ENCODE measurements at places on chromosomes 12 and 14.

DNA sequence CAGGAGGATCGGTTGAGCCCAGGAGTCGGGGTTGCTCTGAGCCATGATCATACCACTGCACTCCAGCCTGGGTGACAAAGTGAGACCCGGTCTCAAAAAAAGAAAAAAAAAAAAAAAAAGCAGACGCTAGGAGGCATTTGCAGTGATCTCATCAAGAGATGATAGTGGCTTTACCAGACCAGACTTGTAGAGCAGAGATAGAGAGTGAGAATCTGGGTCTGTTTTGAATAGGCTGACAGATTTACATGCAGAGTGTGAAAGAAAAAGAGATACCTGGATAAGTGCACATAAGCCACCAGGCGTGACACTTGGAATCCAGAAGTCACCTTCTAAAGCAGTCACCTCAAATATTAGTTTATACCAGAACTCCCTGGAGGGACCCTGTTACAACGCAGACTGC is 21.1 kb upstream of the FLRT2 start:
- no peak for DNase-seq

DNA sequence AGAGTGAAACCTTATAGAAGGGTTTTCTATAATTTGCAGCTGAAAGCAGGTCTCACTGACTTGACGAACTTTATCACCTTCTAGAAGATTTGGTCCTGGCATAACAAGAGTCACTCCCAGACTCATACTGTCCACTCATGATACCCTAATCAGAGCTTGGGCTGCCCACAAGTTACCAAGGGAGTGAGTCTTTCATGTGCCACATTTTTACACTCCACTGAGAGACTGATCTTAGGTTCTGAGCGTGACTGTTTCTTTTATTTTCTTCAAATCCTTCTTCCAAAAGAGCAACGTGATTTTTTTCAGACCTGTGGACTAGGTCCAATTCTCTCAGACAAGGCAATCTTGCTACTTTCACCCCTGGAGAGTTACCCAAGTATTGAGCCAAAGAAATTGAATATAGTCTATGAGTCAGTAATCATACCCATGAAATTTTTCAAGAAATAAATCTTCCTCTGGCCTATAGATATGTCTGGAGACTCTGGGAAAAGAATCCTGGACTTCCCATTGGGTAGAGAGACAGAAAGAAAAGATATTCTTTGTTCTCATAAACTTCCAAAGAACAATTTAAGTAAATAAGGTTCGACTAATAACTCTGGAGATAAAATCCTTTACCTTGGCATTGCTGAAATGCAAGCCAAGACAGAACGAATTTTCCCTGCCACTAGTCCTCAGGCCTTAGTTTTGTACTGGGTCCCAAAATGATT is 26.9 kb downstream of the SIX1 start:
- no peak for DNase-seq

- no peak for DNase-seq
Measured at GRCh38 chr12:8950221-8950527, 729 bp upstream of the M6PR start.

DNA sequence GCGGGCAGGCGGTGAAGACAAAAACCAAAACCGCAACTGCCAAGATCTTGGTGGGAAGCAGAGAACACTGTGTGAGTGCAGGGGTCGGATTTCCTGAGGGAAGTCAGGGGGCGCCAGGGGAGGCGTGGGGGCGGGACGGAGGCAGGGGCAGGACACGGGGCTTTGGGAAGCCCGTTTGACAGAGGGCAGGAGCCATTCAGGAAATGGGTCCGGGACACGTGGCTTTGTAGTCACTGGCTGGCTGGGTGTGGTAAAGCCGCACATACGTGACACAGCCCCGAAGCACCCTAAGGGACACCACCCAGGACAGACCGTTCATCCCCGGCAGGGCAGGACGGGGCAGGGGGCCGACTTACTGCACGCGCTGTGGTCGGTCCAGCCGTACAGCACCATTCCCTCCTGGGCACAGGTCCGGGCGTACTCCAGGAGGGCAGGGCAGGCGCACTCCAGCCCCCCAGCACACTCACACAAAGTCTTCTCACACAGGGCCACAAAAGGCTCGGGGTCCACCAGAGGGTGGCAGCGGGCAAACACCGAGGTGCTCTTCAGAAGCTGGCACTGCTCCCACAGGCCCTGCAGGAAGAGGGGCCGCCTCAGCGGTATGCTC is 49.4 kb downstream of the VWF start:
- peak; percentile 18 for DNase-seq

- no peak for DNase-seq
Measured at GRCh38 chr12:46364777-46365580, 7.6 kb downstream of the SLC38A2 start.

DNA sequence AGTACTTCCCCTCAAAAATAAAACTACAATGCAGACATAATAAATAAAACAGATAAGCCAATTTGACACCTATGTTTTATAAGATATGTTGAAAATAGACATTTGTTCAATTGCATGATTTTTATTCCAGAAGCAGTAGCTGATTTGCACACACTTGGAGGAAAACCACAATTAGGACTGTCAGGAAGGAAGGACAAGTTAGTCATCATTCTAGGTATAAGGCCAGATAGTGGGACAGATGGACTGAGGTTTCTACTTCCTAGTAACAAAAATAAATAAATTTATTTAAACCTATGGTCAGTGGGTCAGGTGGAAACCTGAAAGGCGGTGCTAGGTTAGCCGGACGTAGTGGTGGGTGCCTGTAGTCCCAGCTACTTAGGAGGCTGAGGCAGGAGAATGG is 141.8 kb upstream of the RASSF8 start:
- no peak for DNase-seq

- DNase-seq = no peak
Measured at GRCh38 chr12:118373616-118374015, 909 bp upstream of the TAOK3 start.

GRCh38 chr12:67757651-67758050 is 109.1 kb downstream of the DYRK2 start:
- no peak for DNase-seq

DNA sequence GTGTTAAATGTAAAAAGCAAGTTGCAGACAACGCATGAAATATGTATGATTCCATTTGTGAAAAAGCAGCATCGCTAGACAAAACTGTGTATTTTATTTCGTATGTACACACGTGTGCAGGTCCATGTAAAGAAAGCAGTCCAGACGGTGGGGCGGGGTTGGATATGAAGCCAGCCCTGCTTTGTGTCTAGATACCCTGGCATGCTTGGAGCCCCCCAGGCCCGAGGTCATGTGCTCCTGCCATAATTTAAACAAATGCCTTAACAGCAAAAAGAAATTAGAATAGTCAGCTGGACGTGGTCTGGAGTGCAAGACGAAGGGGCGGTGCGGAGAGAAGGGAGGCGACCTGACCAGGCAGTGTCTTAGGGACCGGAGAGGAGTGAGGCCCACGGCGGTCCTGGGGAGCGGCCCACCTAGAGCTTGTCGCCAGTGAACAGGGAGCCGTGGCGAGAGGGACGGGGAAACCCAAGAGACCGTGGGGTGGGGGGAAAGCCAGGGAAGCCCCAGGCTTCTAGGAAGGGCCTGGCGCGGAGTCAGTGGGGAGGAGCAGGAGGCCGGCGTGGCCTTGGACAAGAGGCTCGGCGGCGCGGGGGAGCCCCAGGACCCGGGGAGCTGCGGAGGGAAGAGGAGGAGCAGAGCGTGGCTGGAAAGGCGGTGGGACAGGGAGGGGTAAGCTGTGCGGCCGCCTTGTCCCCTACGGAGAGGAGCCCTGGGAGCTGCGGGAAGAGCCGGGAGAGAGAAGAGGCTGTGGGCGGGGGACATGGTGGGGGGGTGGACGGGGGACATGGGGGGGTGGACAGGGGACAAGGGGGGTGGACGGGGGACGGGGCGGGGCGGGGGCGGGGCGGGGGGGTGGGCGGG is 118.5 kb upstream of the C14orf180 start:
- no peak for DNase-seq

GRCh38 chr12:52127683-52128450 is 48.4 kb downstream of the SMIM41 start:
- DNase-seq = no peak

- peak; percentile 21 for DNase-seq
Measured at GRCh38 chr14:102694530-102695166, 82.6 kb upstream of the TRAF3 start.

DNA sequence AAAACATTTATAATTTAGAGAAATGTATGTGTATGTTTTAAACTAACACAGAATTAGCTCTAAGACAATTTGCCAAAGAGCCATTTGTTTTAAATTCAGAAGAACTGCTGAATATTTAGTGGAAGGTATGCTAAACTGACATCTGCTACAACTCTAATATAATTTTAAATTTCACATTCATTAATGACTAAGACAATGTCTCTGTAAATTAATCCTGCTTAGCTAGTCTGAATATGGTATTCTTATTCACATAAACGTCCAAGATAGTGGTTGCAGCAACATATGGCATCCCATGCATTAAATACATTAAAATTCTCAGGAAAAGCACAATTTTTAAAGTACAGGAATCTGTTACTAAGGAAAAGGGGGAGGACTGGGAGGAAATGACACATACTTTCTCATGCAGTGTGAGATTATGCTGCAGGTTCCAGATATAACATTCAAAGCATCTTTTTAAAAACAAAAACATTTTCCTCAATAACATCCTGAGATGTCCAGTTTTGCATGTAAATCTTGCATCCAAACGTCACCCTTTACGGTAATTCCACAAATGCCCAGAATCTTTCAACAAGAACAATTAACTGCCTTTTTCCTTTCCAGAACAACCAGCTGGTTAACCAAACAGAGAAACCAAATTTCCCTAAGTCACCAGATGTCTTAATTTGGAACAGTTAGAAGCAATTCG is 26.9 kb downstream of the WDR89 start:
- DNase-seq = no peak

DNA sequence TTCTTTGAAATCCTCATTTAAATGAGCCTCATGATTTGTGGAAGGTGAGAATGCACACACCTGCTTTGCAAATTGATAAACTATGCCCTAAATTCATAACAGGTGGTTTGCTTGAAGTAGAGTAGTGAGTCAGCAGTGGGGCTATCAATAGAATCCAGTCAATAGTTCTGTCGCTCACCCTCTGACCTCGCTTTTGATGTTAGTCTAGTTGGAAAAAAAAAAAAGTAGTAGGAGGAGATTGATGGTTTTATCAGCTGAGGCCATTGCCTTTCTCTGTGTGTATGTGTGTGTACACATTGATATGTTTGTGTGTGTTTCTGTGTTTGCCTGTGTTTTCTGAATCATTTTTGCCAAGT is 267.3 kb downstream of the SNAPC1 start:
- no peak for DNase-seq

DNA sequence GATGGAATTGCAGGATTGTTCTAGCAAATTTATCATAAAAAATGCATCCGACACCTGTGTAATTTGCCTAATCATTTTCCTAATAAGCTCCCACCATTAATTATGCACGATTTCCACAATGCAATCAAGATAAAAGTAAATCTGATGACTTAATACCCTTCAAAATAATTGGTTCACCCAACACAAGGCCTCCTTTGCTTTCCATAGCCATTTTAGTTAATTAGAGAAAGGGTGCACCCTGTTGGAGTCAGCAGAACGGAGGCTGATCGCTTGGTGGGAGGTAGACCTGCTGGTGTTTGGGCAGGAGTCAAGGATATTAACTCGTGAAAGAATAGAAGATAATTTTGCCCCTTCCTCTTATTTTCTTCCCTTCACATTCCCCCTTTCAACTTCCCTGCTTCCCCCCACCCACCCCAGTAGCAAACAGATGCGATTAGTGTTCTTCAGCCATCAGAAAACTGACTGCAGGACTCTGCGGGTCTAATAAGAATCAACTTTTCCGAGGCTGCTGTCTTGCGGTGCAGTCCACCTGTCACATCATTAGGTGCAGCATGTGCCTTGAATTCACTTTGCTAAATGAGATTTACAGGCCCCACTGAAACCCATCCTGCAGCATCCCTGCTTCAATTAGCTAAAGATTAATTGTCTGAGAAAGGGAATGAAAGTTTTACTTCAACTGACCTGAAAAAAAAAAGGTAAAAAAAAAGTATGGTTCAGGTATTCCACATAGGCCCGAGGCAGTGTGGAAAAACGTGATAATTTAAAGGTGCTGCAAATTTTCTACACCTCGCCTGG is 553.7 kb upstream of the LMO3 start:
- DNase-seq = no peak

DNA sequence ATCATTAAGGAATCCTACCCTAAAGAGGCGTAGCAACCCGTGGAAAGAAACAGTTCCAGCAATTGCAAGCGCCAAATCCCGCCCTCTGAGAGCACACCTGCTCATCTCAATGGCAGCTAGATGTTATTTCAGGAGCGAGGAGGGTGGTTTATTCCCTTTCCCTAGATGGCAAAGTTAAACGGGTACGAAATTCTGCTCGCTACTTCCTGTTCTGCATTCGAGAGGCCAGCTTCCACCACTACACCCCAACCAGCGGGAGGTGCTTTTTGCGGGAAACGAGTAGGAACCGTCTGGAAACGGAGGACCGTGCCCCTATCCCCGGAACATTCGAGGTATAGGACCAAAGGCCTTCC is 536 bp downstream of the VPS29 start:
- DNase-seq = no peak

- DNase-seq = no peak
Measured at GRCh38 chr14:60327447-60328331, 78.7 kb downstream of the PPM1A start.

DNA sequence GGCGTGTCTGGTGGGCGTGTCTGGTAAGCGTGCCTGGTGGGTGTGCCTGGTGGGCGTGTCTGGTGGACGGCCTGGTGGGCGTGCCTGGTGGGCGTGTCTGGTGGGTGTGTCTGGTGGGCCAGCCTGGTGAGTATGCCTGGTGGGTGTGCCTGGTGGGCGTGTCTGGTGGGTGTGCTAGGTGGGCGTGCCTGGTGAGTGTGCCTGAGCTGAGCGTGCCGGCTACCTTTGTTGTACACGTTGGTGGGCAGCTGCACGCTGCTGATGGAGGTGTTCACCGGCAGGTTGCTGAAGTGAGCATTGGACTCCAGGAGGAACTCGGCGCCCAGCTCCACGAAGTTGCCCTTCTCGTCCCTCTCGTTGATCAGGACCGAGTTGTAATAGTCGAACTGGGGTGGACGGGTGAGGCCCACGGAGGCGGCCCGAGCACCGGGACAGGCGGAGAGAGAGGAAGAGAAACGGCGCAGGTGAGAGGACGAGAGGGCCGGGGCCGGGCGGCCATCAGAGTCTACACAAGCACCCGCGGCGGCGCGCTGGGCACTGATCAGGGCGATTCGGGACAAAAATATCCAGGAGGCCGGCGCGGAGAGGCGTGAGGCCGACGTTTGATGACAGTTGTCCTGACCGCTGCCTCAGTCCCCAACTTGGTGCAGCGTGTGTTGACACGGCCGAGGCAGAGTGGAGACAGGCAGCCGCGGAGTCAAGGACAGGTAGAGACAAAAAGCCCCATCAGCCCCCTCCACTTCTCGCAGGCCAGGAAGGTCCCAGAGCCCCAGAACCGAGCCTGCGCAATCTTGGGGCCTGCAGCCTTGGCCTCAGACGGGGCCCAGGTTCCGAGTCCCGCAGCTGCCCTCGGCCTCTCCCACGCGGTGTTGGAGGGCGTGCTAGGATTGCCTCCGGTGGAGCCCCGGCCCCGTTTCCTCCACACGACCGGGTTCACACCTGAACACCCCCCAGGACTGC is 10.5 kb downstream of the CACNA2D4 start:
- DNase-seq = peak; percentile 16

All from stimulated activated CD8-positive, alpha-beta memory T cell treated with anti-CD3 and anti-CD28 coated beads, Interleukin-7, amount 100 ng/mL, for 48 hours (primary cell).